ENCODE measurements at places on chromosomes 2 and 18. TPM values are rescaled to one million over a fixed set of nuclear protein-coding genes. Genes with fewer than 3 reads are reported as not detected.

DNA sequence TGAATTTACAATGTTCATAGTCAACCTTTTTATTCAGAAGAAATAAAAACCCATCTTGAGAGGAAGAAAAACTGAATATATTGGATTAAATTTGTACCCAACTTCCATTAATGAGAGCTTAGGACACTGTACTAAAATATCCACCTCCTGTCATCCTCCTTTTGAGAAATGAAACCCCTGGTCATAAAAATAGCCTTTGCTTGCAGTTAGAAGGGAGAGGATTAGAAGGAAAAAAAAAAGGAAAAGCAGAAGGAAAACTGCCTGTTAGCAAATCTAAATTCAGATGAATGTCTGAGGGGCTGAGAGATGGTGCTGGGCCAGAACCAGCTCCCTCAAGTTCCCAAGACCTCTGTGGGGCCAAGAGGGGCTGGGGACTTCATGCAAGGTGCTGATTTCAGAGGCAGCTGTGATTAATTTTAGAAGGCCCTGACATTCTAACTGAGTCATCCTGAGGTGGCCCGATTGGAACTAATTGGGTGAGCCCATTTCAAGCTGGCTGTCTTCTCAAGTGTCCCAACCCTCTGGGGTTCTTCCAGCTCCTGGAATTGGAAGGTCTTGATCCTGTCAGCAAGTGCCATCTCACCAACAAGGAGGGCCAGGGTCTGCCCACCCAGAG, 38.4 kb upstream of the BIN1 start:
- DNase-seq: no peak

Gene IL36RN
- not detected for total RNA-seq

Gene WDR35
- total RNA-seq: 15.0 TPM

DNA sequence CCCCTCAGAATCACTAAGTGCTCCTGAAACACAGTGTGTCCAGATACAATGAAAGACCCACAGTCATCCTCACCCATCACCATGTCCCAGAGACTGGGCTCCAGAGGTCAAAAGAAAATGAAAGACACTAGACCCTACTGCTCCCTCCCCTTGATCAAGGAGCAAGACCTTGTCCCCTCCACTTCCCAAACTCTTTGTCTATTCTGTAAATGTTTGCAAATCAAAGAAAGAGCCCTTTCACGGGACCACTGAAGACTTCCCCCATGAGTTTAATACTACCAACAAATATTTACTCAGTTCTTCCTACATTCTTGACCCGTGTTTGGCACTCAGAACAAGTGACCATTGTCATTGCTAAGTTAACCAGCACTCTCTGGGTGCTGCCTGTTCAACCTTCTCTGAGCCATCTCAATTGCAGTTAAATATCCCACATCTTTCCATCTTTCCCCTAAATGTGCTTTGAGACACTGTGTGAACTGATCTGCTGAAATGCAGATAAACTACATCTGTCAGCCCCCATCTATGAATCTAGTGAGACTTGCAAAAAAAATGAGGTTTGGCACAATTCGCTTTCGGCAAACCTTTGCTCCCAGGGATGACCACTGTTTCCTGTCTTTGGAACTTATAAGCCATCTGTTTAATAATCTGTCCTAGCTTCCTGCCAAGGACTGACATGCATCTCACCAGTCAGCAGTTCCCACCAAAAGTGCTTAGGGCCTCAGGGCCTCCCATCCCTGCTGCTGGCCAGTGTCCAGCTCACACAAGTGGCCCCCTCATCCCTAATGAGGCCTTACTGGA, 170.3 kb downstream of the GFPT1 start:
- DNase-seq: no peak

- no peak for DNase-seq
Observed at GRCh38 chr2:88059979-88060906, 4.7 kb upstream of the KRCC1 start.

- DNase-seq: no peak
Observed at GRCh38 chr18:44987371-44987770, 306.7 kb downstream of the SETBP1 start.

Data from esophagus muscularis mucosa (tissue), 4 donors.